Activated T-helper 1 cell treated with Interleukin-2 at 50 U/mL for 16 hours (primary cell): ENCODE measurements at places on chromosomes 11 and 22.

DNA sequence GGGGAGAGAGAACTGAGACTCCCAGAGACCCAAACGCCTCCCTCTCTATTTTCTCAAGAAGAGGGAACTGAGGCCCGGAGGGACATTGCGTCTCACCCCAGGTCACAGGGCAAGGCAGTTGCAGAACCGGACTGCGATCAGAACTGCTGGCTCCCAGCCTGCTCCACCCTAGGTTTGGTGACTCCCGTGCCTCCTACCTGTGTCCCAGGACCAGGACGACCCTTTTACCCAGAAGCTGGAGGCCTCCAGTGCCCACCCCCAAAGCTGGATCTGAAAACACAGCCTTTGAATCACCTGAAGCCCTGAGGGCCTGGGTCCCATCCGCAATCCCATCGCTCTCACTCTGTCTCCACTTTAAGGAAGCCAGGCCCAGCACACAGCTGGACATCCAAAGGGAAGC is 1.4 kb downstream of the GSTT4 start:
- no peak for DNase-seq

GRCh38 chr11:75823415-75823814 is 8.4 kb downstream of the UVRAG start:
- DNase-seq, result no peak

DNA sequence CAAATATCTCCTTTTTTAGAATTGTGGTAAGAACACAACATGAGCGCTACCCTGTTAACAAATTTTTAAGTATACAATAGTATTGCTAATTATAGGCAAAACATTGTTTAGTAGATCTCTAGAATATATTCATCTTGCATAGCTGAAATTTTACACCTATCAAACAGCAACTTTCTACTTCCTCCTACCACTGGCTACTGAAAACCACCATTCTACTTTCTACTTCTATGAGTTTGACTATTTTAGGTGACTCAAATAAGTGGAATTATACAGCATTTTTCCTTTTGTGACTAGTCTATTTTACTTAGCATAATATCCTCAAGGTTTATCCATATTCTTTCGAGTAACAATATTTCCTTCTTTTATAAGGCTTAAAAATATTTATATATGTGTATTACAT is 128.4 kb downstream of the FAM76B start:
- no peak for DNase-seq

- no peak for DNase-seq
Measured at GRCh38 chr11:83427501-83427900, 141.3 kb upstream of the CCDC90B start.

GRCh38 chr11:46120346-46121300 is 631 bp downstream of the PHF21A start:
- no peak for DNase-seq
